ENCODE measurements at places on chromosomes 13 and 19. TPM values are rescaled to one million over a fixed set of nuclear protein-coding genes. Genes with fewer than 3 reads are reported as not detected.

The LCP1 gene
- total RNA-seq, result not detected

The CYP2B6 gene
- not detected for total RNA-seq

The RDH8 gene
- total RNA-seq, result not detected

The FAM83E gene
- not detected for total RNA-seq

The NLRP9 gene
- not detected for total RNA-seq

The ADGRE1 gene
- not detected for total RNA-seq

The FUT6 gene
- total RNA-seq, result not detected

The KCNRG gene
- total RNA-seq, result 0.70 TPM

The ENOX1 gene
- total RNA-seq, result 13.9 TPM

The ZNF486 gene
- total RNA-seq, result 4.0 TPM

The LILRB5 gene
- total RNA-seq, result not detected

The SLC10A2 gene
- total RNA-seq, result not detected

The TRPC4 gene
- 1.2 TPM for total RNA-seq

The CABP5 gene
- total RNA-seq, result not detected

The KLK1 gene
- not detected for total RNA-seq

The SPPL2B gene
- 39.2 TPM for total RNA-seq

Data from pericardium fibroblast (primary cell).